GM12864 (cell line): ENCODE measurements at places on chromosomes 6 and 20.

DNA sequence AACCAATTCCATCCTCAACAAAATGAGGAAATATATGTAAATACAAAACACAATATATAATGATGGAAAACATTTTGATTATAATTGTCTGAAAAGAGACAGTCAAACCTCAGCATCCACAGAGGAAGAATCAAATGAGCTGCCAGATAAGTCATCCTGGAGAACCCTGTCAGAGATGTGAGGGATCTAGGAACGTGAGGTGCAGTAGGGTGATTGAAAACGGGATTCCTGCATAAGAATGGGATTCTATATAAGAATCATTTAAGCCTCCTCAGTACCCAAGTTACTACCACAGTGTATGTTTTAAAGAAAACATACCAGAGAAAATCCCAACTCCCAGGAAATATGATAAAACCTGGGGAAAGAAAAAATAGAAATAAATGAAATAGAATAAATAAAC lies 690.5 kb downstream of the FRK start:
- DNase-seq = no peak

- no peak for DNase-seq
Observed at GRCh38 chr6:81561071-81561564, 191.4 kb downstream of the TENT5A start.

DNA sequence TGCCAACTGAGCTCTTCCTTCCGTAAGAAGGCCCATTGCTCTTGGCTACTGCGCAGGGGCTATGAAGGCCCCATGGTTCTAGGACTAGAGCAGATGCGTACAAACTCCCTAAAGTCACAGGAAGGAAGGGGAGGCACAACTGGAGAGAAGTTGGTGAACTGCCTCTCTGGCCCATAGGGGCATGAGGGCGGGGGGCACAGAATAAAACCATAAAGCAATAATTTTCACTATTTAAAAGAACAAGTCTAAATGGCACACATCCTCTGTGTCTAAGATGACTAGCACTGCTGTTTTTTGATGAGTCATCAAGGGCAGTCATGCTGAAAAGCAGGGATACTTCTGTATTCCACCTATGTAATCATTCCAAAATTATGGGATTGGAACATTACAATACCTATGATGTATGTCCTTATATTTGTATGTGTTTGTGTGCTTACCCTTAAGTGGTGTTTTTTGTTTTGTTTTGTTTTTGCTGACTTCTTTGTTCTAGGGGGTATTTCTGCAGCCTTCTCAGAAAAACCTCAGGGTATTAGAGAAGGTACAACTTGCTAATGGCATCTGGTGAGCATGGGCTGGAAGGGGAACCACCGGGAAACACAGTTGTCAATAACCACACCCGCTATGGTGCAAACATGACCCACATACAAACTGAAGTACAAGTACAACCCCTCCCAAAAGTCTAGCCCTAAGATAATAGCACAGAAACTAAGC lies 36.9 kb downstream of the B4GALT5 start:
- no peak for DNase-seq

DNA sequence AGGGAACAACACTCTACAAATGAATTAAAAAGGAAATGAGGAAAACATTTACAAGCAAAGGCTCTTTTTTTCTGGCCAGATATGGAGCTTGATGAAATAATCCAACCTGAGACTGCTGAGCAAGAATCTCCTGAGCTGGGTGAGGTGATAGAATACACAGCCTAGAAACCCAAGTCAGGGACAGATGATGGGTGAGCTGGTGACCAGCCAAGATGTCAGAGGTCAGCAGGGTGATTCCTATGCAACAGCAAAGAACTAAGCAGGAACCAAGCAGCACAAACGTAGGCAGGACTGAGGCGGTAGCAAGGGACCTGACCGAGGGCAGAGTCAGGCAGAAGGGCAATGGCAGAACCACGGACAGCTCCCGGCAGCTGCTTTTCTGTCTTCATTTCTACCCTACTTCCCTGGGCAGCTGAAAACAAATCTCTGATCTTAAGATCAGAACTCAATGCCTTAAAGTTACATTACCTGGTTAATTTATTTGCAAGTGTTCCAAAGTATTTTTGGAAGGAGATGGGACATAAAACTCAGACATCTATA lies 75.1 kb downstream of the CDC40 start:
- DNase-seq = no peak

DNA sequence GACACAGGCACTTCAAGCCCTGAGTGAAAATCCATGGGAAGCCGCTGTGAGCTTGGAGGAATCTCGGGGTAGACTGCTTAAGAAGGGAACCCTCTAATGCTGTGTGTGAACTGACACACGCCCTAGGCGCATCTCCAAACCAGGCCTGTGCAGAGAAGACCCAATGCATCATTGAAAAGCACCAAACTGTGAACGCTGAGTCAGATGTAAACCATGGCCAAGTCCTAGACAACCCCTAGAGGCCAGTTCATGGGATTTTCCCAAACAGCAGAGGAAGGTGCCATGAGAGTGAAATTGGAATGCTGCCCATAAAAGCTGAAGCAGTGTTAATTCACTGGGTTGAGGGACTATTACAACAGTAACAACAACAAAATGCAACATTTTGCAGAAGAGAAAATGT lies 296.5 kb downstream of the SMOC2 start:
- DNase-seq = no peak

GRCh38 chr6:108801366-108801765 lies 46.9 kb upstream of the ARMC2 start:
- DNase-seq = no peak

DNA sequence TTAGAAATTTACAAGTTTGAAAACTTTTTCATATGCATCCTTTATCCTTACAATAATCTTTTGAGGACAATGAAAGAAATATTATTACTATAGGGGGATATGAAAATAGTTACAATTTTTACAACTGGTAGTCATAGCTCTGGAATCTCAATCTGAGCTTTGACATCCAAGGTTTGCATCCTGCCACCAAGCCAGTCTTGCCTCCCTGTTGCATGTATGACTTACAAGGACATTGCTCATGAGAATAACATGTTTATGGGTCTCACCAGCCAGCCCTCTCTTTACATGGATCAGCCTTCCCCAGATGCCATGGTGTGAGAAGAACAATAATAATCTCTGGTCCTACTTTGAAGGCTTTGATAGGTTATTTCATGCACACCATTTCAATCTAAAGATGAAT lies 67.5 kb downstream of the THEMIS start:
- no peak for DNase-seq

DNA sequence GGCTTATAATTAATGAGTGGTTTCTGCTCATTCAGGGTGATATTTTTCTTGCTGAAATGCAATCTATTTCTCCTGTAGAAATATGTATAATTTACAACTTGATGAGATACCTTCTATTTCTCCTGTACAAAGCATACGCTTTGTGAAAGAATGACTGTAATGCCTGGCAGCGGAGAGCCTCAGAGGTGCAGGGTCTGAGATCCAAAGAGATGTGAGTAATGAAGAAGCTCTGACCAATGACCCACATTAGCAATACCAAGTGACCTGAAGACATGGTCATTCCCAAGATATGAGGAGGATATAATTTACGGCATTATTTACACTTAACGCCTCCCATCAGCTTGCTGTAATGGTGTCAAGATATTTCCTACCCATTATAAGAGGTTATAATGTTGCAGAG lies 98.4 kb upstream of the RAB32 start:
- DNase-seq = no peak

GRCh38 chr6:118562959-118563358 lies 14.9 kb downstream of the PLN start:
- no peak for DNase-seq

- DNase-seq = no peak
Observed at GRCh38 chr6:43806043-43806757, 36.2 kb downstream of the VEGFA start.

GRCh38 chr6:48222241-48222640 lies 111.2 kb upstream of the PTCHD4 start:
- DNase-seq = no peak

DNA sequence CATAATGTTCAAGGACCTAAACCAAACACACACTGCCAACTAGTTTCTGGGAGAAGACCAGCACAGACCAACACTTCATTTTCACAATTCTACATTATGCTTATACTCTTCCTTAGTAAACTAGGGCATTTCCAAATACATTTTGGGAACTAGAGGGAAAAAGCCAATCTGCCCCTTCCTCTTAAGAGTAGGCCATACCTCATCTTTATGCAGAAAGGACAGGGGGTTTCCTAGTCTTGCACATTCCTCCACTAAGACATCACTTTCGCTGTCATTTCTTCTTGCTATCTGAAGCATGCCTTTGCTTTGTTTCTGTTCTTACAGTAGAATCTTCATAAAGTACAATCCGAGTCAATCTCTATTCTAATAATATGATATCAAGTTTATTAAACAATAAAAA lies 105.7 kb downstream of the SMLR1 start:
- no peak for DNase-seq

DNA sequence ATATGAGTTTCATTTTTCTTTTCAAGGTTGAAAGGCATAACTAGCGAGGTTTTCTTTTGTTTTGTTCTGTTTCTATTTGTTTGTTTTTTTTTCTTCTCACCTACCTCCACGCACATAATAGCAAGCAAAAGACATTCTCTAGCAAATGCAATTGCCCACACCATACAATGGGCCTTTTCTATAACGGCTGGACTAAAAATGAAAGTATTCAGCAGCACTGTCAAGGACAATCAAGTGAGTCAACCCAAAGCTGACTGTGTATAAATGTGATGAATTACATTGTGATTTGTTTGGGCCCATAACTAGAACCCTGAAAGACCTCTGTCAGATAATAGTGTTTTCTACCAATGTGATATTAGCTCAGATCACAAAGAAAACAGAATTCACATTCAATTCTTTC lies 496.7 kb downstream of the RNF144B start:
- DNase-seq = no peak

GRCh38 chr6:60671369-60671768 lies 1614.7 kb downstream of the KHDRBS2 start:
- no peak for DNase-seq

GRCh38 chr6:77034161-77034560 lies 429.1 kb downstream of the HTR1B start:
- no peak for DNase-seq

DNA sequence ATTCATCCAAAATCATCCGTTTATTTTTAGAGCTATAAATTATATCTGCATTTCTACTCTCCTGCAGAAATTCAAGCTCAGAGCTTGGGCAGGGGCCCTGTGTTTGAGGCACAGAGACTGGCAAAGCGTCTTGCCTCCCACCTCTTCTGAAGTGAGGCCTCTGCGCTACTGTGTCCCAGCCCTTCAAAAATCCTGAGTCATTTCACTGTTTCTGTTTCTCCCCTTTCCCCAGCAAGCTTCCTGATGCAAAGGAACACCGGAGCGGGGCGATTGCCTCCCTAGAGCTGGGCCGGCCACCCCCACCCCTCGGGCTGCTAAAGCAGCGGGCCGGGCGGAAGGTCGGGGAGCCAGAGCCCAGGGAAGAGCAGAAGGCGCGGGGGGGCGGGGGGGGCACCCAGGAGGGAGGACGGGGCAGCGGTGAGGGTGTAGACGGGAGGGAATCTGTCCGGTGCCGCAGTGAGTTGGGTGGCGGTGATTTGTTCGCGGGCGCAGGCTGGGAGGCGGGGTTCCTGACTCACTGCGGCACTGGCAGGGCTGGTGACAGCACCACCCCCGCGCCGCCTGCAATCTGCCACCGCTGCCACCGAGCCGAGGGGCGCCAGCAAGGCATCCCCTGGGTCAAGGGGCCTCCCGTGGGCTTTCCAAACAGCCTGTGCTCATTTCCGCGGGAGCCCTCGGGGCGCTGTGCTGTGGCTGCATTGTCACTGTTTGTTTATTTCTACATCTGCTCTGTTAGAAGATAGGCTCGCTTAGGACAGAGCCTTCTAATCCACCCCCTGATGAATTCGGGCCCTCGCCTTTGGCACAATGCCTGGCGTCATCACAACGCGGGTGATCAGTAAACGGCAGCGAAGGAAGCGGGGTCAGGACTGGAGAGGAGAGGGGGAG lies 46.5 kb upstream of the SNAP25 start:
- DNase-seq = no peak

DNA sequence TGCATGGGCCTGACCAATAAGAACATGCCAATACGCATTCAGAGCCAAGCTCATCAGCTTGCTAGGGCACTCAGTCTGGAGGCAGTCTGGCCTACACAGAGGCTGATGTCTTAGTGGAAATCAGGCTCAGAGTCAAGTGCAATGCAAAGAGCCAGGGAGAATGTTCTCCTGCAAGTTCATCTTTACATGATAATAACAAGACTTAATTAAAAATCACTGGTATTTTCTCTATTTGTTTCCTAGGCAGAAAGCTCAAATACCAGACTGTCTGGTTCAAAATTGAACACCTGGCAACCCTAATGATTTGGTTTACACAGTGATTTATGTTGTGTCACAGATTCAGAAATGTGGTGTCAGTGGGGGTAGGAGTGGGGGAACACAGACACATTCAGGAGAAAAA lies 689.3 kb upstream of the FLRT3 start:
- DNase-seq = no peak

DNA sequence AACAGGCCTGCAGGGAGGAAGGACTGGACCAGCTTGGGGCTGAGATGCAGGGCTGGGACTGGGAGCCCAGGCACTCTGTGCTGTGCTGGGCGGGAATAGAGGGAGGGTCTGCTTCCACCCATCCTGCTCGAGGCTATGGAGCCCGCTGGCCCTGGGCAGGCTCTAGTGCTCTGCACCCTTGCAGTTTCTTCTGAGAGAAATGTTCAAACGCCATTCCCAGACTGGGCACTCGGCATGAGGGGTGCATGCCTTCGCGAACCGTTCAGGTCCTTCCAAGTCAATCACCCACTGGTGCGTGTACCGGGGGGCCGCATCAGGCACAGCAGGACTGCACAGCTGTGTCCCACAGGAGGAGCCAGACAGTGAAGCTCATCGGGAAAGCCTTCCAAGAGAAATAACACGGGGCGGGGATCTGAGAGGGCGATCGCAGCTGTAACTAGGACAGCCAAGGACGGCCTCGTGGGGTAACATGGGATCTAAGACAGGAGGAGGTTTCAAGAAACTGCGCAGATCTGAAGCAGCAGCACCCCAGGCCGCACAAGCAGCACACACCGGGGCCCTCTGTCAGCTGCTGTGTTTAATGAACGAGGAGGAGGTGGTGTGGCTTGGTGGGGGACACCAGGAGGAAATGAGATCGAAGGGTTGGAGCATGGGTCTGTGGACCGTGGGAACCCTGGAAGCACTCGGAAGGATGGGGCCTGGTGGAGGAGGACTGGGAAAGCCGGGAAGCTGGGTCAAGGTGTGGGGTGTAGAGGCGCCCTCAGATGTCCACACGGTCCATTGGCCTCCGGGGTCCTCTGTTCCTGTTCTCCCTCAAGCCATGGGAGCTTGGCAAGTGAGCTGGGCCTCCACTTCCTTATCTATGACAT lies 26.1 kb upstream of the PYGB start:
- DNase-seq = no peak

DNA sequence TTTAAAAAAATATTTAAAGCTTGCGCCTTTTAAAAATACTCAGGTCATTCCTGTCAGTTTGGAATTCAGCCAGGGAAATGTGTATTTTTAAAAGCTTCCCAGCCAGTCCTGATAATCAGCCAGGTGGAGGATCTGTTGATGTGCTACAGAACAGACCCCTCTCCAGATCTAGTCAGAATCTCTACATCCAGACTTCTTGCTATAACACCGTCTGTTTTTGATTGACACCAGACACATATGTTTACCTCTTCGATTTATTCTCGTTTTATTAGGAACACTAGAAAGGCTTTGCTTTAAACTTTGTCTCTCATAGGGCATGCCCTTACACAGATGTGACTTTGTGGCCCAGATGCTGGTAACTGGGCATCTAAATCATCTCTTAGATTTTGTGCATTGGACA lies 11.7 kb downstream of the PARD6B start:
- no peak for DNase-seq
